ENCODE measurements at places on chromosomes 7 and 10. TPM values are rescaled to one million over a fixed set of nuclear protein-coding genes. Genes with fewer than 3 reads are reported as not detected.
A peak's percentile ranks its signal among the peaks of the same experiment; 100 is the strongest.

GRCh38 chr7:25944777-25945515 is 207.1 kb upstream of the NFE2L3 start:
- DNase-seq, result no peak

DNA sequence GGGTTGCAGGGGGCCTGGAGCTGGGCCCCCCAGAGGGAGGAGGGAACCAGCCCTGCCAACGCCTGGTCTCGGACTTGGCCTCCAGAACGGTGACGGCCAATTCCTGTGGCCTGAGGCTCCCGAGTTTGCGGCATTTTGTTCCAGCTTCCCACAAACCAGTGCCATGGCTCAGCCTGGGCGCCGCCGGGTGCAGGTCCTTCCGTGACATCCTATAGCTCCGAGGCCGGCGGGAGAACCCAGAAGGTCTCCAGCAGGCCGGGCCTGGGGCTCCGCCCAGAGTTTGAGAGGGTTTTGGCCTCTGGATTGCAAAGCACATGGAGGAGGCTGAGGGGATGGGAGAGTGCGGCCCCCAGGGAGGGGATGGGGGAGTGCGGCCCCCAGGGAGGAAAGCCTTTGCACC is 92.6 kb downstream of the UNCX start:
- no peak for DNase-seq

- no peak for DNase-seq
These were observed 23.7 kb downstream of the NMT2 start for GRCh38 chr10:15144788-15145187.

DNA sequence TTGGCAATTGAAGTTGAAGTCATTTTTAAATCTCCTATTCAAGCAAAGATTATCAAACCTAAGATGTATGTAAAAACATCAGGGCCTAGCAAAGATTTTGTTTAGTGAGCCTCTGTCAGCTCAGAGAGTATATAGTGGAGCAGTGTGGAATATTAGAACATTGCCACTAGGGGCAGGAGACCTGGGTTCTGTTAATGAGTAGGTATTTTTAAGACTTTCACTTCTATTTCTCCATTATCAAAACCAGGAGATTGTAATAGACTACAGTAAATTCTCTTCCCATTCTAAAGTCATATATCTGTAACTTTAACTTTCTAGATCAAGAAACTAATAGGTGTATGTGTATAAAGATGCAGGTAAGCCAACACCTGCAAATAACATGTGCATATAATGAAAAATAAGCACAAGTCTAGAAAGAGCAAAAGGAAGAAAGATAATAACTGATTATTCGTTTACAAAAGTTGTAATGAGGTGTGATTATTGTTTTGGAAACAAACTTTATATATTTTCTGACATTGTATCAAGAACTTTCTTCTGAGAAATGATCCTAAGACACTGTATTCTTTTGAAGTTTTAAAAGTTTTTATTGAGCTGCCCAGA is 64.4 kb downstream of the KCND2 start:
- DNase-seq, result no peak

DNA sequence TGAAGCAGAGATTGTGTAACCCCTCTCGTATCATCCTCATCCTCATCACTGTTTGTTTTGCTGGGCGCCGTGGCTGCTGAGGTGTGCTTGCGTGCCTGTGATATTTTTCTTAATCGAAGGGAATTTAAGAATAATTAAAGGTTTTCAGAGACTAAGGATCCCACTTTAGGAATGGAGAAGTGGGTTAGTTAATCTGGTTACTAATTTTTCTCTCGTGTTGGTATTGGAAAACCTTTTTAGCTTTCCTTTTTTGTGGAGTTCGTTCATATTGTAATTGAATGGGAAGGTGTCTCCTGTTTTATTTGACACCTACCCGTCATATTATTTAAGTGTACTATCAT is 1.3 kb downstream of the UBN2 start:
- DNase-seq, result no peak

DNA sequence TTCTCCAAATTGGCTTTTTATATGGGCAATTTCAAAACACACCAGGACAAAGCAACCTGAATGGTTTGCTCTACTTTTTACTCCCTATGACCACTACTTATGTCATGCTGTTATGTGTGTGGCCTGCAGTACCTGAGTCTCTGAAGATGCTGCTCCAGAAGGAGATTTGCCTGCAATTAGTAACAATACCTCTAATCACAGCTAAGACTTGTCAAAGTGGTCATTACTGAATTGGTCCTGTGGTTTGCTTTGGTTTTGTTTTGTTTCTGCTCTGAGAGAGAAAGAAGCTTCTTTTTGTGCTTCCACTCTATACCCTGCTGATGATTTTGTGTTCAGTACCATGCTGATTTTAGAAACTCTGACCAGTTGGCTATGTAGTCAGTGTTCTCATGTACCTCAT is 25.5 kb downstream of the HGF start:
- no peak for DNase-seq

DNA sequence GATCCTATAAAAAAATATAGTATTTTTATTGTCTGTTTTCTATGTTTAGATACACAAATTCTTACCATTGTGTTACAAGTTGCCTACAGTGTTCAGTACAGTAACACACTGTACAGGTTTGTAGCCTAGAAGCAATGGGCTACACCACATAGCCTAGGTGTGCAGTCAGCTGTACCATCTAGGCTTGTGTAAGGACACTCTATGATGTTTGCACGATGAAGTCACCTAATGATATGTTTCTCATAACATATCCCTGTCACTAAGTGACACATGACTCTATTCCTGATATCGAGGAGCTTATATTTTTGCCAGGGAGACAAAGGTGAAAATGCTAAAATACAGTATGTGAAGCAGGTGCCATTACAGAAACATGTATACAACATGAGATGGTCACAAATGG is 18.6 kb downstream of the ZNF25 start:
- DNase-seq, result no peak

- DNase-seq, result no peak
These were observed 4.7 kb upstream of the ENTPD7 start for GRCh38 chr10:99654390-99655175.

DNA sequence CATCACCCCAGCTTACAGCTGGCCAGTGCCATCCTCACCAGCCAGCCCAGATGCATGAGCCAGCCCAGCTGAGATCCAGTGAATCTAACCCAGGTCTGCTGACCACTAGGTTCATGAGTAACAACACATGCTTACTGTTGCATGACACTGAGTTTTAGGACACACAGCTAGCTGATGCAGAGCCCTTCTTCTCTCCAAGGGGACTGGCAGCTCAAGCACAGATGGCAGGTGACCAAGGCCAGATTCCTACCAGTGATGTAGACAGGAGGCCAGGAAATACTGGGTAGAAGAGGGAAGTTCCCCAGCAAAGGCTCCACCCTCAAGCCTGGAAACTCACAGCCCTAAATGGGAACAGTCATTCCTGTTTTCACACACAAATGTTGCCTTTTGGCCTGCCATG is 236.6 kb downstream of the GRID1 start:
- no peak for DNase-seq

DNA sequence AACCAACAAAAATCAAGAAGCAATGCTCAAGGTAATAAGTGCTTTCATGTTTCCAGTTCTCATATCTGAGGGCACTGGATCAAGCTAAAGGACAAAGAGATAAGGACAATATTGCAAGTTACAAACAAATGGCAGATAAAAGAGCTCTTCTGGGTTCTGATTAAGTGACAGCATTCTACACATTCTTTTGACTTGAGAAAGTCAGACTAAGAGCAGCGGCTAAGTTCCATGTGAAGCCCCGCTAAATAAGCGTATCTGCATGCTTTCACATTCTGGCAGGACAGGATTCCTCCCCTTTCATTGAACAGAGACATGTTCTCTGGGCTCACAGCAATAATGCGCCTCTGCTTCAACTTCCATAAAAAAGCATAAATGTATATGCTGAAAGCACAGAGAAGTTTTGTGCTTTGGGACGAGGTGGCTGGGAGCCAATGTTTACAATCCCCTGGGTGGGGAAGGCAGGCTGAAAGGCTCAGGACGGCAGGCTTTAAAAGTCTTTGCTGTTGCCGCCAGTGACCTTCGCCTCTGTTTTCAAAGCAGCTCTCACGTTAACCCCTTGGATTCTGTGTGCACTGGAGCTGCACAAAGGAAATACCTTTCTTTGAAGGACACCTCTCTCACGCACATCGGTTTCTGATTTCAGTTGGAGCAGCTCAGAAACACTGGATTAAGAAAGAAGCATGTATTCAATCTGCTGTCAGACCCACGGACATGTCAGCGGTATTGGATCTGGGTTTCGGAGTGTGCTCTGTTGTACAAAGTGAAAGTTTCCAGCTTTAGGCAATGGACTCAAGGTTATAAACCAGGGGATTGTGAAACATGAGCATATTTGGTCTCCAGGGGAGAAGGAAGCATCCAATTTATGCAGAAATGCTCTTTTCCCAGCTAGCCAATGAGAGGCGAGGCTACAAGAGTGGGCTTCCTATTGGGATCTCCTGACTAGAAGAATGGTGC is 105.4 kb upstream of the FAM133B start:
- no peak for DNase-seq

DNA sequence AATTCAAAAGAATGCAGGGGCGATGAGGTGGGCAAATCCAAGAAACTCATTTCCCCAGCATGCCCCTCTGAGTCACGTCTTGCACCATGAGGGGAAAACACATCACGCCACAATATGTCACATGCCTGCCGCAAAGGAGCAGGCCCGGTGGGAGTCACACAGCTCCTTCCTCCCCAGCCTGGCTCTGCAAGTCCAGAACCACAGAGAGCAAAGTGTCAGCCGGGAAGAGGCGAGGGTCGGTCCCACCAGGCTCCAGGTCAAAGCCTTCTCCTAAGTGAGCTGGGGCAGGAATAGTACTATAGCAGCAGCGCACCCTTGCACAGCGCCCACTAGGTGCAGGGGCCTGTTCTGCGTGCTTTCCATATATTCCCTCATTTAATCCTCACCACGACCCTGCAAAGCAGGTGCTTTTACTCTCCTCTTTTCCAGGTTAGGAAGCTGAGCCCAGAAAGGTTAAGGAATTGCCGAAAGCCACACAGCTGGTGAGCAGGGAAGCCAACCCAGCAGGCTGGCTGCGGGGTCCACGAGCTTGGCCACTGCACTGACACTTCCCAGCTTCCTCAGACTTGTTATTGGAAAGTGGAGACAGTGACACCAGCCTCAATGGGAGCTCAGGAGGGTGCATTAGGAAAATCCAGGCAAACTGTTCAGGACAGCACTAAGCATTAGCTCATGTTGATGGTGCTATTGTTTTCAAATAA is 94.0 kb upstream of the ZMIZ1 start:
- DNase-seq, result peak; percentile 90

DNA sequence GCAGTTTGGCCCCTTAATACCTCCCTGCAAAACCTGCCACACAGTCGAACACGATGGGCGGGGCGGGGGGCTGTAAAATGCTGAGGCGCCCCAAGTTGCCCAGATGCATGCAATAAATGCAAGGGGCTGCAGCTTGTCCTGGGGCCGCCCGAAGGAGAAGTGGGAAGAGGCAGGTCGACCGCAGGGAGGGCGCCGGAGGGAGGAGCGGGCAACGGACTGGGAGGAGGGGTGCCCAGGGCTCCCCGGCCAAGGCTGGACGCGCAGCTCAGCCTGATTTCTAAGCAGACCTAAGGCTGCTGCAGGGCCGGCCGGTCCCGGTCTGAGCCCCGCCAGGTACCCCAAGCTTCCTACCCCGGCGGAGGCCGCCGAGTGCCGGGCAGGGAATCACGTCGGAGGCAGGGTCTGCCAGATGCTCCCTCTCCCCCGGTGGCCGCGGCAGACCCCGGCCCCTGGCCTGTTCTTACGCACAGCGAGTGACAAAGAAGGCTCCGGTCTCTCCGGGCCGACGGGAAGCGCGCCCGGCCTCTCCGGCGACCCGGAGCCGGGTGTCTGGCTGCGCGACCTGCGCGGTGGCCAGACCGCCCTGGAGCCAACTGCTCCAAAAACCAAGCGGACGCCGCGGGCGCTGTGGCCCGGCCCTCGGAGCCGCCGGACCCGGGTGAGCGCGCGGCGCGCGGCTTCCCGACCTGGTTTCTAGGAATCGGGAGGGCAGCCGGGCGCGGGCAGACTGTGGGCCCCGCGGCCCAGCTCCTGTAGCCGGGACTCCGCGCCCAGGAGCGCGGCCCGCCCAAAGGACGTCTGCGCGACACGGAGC is 744 bp upstream of the EBF3 start:
- no peak for DNase-seq

DNA sequence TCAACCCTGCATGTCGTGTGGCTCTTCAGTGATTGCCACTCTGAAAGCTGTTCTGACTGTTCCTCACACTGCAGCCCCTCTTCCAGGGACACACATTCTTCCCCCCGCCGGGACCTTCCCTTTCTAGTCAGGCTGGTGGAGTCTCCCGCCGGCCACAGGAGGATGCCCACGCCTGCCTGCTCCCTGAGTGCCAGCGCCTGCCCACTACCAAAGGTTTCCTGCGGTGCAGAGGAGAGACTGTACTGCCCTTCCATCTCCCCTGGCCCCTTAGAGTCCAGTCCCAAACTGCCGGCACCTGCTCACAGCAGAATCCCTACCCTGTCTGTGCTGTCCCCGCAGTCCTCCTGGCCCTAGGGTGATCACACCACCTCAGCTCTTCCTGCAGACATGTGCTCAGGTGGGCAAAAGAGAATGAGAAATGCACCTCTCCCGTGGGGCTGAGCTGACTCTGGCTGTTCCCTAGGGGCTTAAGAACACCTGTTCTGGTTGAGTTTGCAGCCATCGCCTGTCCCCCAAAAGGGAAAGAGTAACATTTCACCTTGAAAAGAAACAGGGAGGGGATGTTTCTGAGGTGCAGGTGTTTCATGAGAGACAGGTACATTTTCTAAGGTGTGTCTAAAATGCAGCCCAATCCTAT is 1.4 kb downstream of the PODXL start:
- DNase-seq, result no peak

The CASP2 gene
- total RNA-seq, result 21.7 TPM

The SGMS1 gene
- total RNA-seq, result 54.3 TPM

The AKR1D1 gene
- total RNA-seq, result not detected

The H2AZ2 gene
- 129 TPM for total RNA-seq

The SLC29A4 gene
- 2.2 TPM for total RNA-seq
